ENCODE measurements at places on chromosomes 7 and 10.

GRCh38 chr7:124989911-124990310 lies 60.3 kb upstream of the POT1 start:
- peak; percentile 5 for DNase-seq

- no peak for DNase-seq
Observed at GRCh38 chr7:121372376-121373010, 23.6 kb downstream of the FAM3C start.

DNA sequence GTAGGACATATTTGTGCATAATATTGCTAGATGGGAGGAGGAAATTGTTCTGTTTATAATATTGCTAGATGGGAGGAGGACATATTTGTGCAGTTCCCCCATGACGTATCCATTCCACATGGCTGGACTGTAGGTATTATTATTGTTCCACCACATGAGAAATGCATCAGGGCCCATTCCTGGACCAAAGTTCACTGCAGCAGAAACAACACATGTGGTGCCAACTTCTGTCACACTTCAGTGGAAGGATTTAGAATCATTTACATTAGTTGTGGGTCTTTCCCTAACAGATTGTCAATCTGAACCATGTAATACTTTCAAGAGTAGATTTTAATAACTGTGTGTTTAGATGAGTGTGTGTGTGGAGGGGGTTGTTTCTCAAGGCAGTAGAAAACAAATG lies 32.7 kb upstream of the MACC1 start:
- no peak for DNase-seq

- DNase-seq, result no peak
Observed at GRCh38 chr7:12074889-12075288, 136.2 kb upstream of the TMEM106B start.

DNA sequence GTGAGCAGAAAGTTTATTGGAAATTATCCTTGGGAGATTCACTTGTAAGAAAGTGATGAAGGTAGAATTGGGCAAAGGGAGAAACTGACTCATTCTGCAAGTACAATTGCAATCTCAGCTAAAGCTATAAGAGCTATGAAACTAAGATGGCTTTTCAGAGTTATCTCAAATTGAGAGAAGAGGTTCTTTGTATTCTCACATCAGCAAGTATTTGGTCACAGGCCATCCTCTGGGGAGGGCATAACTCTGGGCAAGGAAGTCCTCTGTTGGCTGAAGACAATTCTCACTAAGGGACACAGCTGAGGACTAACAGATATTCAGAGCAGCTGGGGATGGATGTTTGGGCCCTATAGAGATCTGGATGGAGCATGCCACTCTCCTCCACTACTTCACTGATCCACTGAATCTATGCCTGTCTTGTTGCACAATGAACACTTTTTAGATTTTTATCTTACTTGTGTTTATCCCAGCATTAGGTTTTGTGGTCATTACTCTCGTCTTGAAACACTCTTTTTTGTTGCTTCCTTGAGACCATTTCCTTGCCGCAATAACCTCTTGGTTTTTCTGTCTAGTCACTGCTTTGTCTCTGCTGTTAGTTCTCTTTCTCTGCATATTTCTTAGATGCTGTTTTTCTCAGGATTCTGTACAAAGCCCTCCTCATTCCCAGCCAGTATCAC lies 115.1 kb downstream of the GNAI1 start:
- peak; percentile 38 for DNase-seq

- DNase-seq, result no peak
Observed at GRCh38 chr7:129762387-129762969, 151.0 kb downstream of the NRF1 start.

GRCh38 chr7:148711191-148712102 lies 12.7 kb downstream of the CUL1 start:
- DNase-seq, result no peak

DNA sequence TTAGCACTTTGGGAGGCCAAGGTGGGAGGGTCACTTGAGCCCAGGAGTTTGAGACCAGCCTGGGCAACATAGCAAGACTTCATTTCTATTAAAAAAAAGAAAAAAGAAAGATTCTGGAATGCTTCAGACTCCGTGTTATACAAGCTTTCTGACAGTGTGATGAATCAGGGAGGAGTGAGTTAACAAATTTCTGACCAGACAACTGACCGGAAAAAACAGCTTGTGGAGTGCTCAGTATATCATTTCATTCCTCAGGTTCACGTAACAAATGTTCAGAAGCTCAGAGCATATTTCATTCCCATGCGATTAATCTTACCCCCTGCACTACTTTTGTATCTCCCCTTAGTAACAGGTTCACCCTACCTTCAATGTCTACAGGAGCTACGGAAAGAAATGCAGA lies 28.6 kb upstream of the TNPO3 start:
- DNase-seq, result no peak

DNA sequence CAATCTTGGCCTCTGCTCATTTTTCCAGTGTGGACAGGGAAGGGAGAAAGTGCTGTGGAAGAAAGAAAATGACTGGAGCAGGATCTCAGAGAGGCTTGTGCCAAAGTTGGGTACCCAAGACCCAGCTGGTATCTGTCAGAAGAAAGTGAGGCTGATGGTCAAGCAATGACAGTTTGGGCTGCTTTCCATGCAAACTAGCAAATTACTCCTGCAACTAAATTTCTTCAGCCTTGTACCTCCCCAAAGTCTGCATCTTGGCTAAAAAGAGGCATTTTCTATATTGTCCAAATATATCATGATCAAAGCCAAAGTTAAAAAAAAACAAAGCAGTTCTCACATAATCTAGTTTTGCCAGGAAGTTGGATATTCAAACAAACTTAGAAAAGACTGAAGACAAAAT lies 208.5 kb upstream of the FRMD4A start:
- DNase-seq, result no peak

DNA sequence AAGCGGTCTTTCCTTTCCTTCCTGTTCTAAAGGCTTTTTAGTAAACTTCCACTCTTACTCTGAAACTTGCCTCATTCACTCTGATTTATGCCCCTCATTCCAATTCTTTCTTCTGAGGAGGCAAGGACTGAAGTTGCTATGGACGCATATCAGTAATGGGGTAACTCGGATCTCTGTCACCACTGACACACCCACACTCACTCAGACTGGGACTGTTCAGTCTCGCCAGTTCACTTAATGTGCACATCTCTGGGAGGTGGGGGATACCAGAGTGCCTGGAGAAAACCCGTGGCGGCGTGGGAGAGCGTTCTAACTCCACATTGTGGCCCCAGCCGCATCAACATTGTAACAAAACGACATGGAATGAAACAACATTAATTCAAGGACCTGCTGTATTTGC lies 1139.3 kb upstream of the CELF2 start:
- no peak for DNase-seq

DNA sequence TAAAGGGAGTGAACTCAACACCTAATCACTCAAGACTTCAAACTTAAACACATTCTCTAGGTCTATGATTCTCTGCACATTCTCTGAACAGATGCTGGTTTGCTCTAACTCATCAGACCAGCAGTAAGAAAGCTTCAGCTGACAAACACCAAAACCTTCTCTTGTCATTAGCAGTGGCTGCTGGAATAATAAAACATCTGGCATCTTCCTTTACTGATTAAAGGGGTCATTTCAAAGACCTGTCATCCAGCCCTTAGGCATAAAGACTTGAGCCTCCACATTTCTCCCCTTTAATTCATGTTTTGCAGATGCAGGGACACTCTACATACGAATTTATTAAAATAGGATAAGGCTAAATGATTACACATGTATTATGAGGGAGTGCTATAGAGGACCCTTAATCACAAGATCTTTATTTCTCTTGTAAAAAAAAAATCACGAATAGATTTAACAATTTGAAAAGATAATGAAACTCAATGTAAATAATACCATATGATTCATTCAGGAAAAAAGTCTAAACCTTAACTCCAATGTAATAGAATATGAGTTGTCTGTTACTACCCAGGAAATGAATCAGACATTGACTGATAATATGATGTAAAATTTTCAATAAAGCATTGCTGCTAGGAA lies 152.4 kb upstream of the GNAI1 start:
- peak; percentile 66 for DNase-seq

- DNase-seq, result no peak
Observed at GRCh38 chr10:69248117-69248730, 28.1 kb downstream of the HKDC1 start.

- no peak for DNase-seq
Observed at GRCh38 chr7:79376299-79377025, 77.0 kb downstream of the MAGI2 start.

- no peak for DNase-seq
Observed at GRCh38 chr7:87414794-87415188, 60.7 kb downstream of the ABCB4 start.

DNA sequence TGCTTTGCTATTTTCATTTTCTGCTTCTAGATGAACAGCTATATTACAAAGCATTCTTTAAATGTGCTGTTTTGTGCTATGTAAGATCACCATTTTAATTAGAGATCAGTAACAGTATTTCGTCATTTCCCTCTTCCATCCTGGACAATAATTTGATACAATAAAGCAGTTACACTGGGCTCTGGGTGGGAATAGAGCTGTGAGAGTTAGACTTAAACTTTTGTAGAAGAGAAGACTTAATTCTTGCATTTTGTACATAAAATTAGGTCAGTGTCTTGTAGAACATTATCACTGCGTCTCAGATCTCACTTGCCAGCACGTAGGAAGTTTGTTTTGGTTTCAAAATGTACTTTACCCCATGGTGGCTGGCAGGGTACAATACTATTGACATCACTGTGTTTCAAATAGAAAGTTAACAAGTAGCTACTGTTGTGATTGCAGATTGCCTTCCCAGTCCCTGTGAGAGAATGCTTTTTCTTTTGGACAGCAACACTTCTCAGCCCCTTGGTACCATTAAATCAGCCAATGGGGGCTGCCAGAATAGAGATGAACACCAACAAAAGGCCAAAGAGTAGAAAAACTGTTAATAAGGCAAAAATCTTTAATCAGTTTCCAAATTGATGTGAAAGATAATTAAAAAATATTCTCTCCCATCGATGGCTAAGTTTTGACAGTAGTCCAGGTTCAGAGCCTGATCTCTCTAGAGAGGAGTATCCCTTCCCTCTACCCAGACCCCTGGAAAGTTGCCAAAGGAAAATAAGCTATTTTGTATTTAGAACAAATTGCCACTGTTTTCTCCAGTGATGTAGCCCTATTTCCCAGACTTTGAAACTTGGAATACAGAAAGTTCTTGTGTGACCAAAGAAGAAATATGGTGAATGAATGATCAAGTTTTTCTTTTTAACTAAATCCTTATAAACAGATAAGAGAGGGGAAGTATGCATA lies 35.1 kb downstream of the SMNDC1 start:
- DNase-seq, result no peak

GRCh38 chr10:71025535-71025934 lies 137.2 kb upstream of the PCBD1 start:
- DNase-seq, result no peak

DNA sequence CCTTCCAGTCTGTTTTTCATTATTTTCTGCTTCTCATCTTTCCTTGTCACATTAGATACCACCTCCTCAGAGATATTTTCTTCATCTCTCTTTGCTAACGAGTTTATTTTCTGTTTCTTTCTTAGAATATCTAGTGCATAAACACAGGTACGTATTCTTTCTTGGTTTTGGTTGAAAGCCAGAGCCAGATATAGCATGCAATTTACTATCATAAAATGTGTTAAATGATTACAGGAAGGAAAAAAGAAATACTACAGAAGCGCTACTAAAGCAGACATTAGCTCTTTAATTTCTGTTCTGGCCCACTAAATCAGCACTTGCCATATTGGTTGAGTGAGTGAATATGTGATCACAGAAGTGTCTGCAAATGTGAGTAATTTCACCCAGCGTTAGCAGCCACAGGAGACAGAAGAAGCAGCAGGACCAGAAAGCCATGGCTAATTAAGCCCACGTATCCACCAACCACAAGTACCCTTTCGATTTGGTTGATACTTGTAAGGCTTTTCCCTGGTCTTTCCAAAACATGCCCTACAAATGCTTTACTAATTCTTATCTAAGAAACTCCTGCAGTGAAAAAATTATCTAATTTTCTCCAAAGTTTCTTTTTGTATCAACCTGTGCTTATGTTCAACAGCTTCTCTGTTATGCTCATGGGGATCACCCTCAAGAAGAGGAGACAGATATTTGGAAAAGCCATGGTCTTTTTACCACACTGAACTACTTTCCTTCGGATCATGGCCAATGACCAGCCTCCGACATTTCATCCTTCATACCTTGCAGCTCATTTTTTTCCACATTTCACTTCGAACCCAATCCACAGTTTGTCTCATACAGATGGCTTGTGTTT lies 23.1 kb upstream of the MACC1 start:
- DNase-seq, result no peak

GRCh38 chr10:103262229-103262628 lies 14.7 kb upstream of the INA start:
- DNase-seq, result peak; percentile 62
